ENCODE measurements at places on chromosomes 7 and 10. TPM values are rescaled to one million over a fixed set of nuclear protein-coding genes. Genes with fewer than 3 reads are reported as not detected.
A peak's percentile ranks its signal among the peaks of the same experiment; 100 is the strongest.

The TMEM236 gene
- total RNA-seq, result 0.30 TPM

The ZNF37A gene
- 9.8 TPM for total RNA-seq

The DPYSL4 gene
- 45.2 TPM for total RNA-seq

The ADIRF gene
- 41.8 TPM for total RNA-seq

The FAM13C gene
- total RNA-seq, result 5.4 TPM

The TFPI2 gene
- total RNA-seq, result 1.4 TPM

The KCNH2 gene
- 107 TPM for total RNA-seq

The SPDYE11 gene
- total RNA-seq, result not detected

The TMEM196 gene
- not detected for total RNA-seq

The OR2A5 gene
- total RNA-seq, result not detected

The SEMA4G gene
- 1.6 TPM for total RNA-seq

The AKR1C1 gene
- 20.2 TPM for total RNA-seq

The NXPH1 gene
- not detected for total RNA-seq

The PDLIM1 gene
- total RNA-seq, result 231 TPM

The CCT6A gene
- total RNA-seq, result 73.5 TPM

The POLD2 gene
- total RNA-seq, result 92.9 TPM

The SLC26A5 gene
- total RNA-seq, result not detected

The AGBL3 gene
- total RNA-seq, result 1.1 TPM

The OR2A1 gene
- total RNA-seq, result not detected

DNA sequence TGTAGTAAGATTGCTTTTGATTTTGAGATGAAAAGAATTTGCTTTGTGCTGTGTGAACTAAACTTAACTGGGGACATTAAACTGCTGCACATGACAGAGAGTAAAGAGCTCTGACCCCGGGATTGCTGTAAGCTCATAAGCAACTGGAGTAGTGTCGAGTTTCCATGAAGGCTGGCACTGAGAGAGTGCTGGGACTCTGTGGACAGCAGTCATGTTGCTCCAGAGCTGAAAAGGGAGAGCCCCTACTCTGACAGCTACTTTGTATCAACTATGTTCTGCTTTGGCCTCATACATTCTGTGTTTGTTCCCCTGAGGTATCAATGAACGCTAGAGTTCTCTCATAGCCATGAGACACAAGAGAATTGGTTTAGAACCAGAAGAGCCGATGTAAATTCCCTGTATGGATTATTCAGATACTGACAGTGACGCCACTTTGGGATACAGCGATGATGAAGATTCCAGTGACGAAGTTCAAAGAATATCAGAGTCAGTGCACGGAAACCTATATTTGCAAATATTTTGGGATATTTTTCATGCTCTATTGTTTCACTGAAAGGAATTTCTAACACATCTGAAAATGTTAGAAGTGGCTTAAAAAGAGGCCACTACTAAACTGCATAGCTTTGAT, 185.9 kb upstream of the DKK1 start:
- DNase-seq, result no peak

GRCh38 chr7:12766416-12766815, 79.0 kb downstream of the ARL4A start:
- DNase-seq, result no peak

DNA sequence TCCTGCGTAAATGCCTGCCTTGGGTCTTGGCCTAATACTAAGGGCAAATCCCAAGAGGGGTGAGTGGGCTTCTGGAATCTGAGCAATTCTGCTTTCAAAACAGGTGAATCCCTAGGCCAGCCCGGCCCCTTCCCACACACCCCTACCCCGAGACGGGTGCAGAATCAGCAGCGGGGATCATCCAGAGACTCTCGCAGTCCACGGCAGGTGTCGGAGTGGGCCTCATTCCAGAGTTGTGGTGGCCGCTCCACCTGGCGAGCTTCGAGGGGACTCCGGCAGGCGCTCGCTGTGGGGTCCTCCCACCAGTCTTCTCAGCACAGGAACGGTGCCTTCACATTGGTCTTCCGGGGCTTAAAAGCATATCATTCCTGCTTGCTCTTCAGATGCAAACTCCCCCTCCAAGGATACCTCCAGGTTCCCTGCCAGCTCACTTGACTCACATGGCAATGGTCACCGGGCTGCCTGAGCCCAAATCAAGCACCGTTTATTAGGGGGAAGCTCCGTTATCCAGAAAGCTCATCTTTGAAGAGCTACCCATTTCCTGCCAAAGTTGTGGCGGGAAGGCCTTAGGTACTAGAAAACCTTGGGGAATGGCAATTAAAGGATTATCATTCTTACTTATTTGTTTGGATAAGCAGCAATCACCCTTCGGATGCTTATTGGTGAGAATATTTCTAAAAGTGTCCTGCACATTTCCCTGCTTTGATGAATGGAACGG, 67.6 kb downstream of the PRKAG2 start:
- no peak for DNase-seq

GRCh38 chr7:55156919-55157763, 138.3 kb downstream of the EGFR start:
- DNase-seq, result peak; percentile 65

- peak; percentile 24 for DNase-seq
These were observed 27.6 kb downstream of the WDR86 start for GRCh38 chr7:151382079-151382885.

DNA sequence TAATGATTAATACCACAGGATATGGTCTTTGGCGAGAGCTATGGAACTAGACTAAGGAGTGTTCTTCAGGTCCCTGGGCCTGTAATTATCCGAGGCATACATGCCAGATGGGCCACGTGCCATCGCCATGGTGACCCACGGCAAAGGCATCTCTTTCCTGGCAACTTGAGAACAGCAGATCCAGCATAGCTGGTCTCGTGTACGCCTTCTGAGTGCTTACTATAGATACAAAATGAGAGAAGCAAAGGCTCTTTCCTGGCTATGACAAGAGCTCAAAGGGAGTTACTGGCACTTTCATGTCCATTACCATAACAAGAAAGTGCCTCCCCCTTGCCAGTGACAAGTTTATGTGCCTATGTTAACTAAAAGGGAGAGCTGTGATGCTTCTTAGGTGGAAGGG, 26.0 kb upstream of the GLI3 start:
- peak; percentile 74 for DNase-seq

DNA sequence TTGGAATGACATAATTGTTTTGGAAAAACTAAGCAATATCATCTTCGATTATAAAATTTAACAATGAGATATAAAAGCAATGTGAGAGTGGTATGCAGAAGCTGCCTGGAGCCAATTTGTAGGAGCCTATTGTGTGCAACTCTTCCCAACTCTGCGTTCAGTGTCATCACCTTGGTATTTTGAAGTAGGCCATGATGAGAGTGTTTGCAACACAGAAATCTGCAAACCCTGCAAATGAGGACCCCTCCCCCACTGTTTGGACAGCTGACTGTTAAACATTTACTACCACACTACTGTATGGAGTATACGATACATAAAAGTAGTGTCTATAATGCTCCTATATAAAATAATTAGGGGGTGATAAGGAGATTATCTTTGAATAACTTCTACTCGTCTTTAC, 531.3 kb downstream of the ATRNL1 start:
- DNase-seq, result no peak

DNA sequence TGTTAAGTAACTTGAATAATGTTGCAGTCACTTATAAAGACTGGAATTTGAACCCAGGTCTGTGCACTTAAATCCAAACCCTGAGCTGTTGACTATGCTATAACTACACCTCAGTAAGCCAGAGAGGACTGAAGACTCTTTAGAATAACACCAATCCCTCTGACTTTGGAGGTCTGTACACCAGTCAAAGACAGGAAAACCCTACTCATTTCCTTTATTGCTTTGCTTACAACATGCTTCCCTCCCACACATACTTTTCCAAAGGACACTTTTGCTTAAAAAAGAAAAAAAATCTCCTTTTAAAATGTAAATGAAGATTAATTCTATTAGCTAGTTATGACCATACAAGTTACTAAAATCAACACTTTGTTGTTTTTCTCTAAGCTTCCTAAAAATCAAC, 184.7 kb upstream of the KCTD7 start:
- DNase-seq, result no peak

- DNase-seq, result no peak
These were observed 260.1 kb upstream of the CDC14C start for GRCh38 chr7:48664241-48664640.

DNA sequence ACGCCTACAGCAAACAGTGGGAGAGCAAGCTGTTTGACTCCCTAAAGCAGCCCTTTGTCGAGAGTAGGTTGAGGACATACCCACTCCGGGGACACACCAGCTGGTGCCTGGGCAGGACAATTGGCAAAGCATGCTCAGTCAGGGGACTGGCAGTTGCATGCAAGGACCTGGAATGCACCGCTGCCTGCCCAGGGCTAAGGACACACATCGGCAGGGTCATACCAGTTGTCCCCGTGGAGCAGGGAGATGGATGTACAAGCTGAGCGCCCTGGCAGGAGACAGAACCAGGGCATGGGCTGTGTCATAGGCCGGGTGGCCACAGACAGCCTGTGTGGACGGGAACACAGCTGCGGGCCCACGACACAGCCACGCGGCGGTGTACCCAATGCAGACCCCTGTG, 18.3 kb upstream of the ELN start:
- DNase-seq, result peak; percentile 46

- DNase-seq, result no peak
These were observed 2.4 kb downstream of the NCAPG2 start for GRCh38 chr7:158702196-158702595.

- DNase-seq, result no peak
These were observed 13.9 kb downstream of the CROT start for GRCh38 chr7:87359366-87359765.

GRCh38 chr10:63210611-63211196, 77.6 kb downstream of the NRBF2 start:
- DNase-seq, result no peak

- DNase-seq, result peak; percentile 79
These were observed 340.3 kb upstream of the PRKCQ start for GRCh38 chr10:6920072-6921019.

GRCh38 chr10:5381187-5381586, 16.4 kb downstream of the UCN3 start:
- DNase-seq, result no peak

GRCh38 chr7:98870121-98870651, 372 bp upstream of the TMEM130 start:
- DNase-seq, result peak; percentile 54

DNA sequence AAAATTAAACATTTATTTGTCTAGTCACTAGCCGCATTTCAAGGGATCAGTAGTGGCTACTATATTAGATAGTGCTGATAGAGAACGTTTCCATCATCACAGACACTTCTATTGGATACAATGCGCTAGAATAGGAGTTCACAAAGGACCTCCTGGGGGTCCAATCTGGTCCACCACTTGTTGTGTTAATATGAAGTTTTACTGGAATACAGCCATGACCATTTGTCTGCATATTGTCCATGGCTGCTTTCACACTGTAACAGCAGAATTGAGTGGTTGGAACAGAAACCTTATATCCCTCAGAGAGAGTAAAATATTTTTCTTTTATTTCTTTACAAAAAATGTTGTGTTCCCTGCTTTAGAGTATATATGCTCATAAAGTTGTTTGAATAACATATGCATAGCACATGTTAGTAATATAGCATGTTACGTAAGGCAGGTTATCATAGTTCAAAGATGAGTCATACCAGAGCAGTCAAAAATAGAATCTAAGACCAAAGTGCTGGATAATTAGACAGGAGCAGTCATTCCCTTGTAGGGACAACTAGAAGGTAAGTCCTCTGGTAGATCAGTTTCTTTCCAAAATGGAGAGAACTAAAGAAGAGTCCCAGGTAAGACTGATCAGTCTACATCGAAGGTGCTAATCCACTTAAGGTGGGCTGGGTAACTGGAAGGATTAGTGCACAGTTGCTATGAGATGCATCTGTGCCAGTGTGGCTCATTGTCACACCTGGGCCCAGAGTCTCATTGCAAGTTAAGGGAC, 14.9 kb downstream of the BZW2 start:
- no peak for DNase-seq

DNA sequence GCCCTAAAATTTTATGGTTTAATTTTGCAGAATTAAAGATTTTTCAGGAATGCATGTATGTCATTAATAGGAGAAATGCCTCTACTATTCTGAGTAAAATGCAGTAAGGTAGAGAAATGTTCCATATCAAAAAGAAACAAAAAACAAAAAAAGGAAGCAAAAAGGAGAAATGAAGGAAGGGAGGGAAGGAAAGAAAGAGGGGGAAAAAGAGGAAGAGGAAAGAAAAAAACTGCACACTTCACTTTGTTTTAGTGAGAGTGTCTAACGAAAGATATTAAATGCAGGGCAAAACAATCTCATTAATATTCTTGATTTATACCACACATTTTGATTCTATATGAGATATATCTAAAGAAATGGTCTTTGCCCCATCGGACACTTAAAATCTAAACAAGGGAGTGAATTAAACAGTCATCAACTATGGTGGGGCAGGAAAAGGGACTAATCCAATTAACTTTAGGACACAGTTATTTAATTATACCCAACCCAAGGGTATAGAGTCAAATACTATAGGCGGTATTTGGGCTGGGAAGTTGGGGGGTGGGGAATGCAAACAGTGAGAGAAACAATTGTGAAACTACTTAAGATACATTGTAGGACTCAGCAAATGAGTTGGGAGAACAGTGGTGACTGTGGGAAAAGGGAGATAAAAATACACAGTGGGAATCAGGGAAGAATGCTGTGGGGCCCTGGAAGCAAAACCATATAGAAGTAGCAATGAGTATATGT, 27.0 kb downstream of the IMMP2L start:
- DNase-seq, result no peak

DNA sequence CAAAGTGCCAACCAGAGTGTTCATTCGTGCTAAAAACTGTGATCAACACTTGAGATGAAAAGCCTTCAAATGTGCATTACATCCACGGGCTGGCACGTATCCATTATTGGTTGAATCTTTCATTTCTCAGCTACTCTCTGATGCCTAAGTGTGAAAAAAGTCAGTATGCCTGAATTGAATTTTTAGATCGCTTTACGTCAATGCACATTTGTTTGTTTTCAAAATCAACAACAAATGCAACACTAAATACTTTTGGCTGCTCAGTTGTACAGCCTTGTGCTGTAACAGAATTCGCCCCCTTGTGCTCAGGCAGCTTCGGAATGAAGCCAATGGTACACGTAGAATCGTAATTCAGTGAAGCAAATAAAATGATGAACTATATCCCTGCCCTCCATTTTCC, 446.5 kb upstream of the NRP1 start:
- DNase-seq, result no peak

DNA sequence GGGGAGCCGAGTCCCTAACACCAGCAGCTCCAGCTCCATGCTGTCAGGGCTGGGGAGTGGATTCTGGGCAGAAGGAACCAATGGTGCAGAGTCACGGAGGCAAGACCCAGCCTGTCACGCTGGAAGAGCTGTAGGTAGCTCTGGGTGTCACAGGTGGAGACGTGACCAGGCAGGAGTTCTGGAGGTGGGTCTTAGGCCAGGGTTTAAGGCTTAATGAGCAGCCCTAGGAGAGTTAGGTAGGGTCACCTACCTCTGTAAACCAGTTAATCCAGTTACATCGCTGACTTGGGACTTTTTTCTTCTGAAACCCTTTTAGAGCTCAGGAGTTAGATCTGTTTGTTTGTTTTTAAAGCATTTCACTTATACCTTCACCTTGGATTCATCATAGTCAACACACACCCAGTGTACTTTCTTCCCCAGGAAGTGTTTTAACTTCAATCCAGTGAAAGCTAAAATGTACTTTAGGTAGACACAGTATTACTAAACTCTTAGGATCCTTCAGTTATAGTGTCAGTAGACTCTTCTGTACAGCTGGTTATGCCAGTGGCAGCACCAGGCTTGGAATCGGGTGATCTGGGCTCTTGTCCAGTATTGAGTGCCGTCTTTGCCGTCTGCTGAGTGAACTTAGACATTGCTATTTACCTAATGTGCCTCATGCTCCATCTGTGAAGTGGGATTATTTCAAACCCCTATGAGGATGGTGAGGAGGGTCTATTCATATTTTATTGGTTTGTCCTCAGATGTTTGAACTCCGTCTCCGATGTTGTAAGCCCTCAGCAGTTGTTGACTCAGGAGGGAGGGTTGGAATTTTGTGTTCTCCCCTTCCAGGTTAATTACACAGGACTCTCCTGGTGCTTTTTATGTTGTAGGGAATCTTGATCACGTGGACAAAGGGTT, 31.0 kb downstream of the TACR2 start:
- no peak for DNase-seq

Measured in left ventricle myocardium superior (tissue), 1 donor.